C1 segment of cervical spinal cord (tissue), 14 donors: ENCODE measurements at places on chromosomes 3 and 15.

DNA sequence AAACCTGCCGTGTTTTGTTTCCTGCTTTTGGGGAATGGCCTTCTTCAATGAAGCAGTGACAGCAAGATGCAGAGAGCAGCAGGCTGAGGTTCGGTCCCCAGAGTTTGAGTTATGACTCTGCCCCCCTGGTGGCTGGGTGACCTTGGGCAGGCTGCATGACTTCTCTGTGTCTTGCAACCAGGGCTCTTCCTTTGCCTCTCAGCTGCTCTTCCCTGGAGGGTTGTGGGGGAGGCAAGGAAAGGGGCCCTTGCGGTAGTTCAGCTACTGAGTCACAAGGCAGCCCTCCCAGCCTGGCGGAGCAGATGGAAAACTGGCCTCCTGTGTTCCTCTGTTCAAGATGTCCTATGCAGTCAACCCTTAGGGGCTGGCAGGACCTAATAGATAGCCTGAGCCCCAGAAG lies 17.1 kb downstream of the CTXND1 start:
- no peak for DNase-seq

DNA sequence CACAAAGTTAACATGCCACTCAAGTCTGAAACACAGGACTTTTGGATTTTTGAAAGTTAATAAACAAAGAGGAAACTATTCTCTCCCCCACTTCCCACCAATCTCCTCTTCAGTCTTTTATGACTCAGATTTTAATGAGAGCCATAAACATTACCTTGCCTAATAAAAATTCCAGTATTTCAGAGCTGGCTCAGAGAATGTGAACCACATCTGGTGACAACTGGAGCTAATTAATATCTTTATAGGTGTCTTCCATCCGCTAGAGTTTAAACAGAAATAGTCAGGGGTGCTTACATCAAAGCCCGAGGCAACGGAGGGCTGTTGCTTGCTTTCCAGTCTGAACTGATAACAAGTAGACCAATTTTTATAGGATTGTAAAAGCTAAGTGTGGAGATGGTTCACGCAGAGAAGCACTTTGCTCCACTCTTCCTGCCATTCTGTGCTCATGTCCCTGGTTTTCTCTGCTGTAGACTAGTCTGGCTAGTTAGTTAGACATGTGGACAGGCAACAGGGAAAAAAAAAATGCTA lies 363.6 kb downstream of the NR2F2 start:
- no peak for DNase-seq

- no peak for DNase-seq
These were observed 589.3 kb downstream of the UNC13C start for GRCh38 chr15:54567408-54568035.

GRCh38 chr3:4358273-4358672 lies 55.1 kb downstream of the SETMAR start:
- DNase-seq, result no peak

DNA sequence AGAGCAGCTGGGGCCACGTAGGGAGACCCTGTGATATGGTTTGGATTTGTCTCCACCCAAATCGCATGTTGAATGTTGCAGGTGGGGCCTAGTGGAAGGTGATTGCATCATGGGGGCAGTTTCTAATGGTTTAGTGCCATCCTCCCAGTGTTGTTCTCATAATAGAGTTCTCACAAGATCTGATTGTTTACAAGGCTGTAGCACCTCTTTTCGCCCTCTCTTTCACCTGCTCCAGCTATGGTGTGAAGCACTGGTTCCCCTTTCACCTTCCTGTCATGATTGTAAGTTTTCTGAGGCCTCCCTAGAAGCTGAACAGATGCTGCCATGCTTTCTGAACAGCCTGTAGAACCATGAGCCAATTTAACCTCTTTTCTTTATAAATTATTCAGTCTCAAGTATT lies 198.9 kb upstream of the CBLB start:
- DNase-seq, result no peak

DNA sequence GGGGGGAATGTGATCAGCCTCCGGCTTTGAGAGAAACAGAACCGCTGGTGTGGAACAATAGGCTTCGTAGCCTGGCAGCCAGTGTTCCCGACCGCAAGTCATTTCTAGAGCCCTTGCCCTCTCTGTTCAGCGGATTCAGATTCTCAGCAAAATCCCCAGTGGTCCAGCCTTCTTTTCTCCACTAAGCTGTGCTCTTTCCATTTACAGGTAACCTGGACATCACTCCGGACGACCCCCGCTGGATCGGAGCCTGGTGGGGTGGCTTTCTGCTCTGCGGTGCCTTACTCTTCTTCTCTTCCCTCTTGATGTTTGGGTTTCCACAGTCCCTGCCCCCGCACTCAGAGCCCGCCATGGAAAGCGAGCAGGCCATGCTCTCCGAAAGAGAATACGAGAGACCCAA lies 250.6 kb downstream of the SLCO3A1 start:
- DNase-seq, result no peak

DNA sequence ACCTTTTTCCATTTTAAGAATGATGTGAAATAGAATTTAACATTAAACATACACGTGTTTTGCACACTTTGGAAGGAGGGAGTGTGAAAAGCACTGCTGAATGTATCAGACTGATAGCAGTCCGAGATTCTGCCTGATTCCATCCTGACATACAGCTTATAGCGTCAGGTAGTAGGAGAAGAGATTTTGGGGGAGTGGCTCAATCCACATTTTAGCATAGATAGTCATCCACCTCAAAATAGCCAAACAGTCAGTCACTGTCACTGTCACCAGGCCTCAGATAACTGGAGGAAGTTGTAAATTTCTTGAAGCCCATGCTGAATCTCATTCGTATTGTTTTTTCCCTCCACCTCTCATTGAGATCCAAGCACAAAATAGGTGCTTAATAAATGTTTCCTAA lies 35.4 kb upstream of the ARHGEF26 start:
- DNase-seq, result no peak

DNA sequence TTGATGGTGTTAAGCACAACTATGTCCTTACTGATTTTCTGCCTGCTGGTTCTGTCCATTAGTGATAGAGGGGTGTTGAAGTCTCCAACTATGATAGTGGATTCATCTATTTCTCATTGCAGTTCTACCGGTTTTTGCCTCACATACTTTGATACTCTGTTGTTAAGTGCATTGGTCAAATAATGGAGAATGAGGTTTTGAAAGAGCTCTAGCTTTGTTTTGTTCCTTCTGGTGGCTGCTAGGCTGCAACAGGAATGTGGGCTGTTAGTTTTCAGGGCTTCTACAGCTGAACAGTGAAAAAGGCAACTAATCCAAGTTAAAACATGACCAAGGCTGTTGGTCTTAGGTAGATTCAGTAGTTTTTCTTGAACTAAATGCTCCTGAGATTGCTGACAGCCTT lies 62.6 kb downstream of the BTD start:
- DNase-seq, result no peak

- DNase-seq, result no peak
These were observed 32.8 kb upstream of the MRPL3 start for GRCh38 chr3:131535596-131535995.

- no peak for DNase-seq
These were observed 64.3 kb downstream of the SCN11A start for GRCh38 chr3:38987456-38987855.

GRCh38 chr3:42501321-42501680 lies 1.1 kb upstream of the VIPR1 start:
- no peak for DNase-seq

DNA sequence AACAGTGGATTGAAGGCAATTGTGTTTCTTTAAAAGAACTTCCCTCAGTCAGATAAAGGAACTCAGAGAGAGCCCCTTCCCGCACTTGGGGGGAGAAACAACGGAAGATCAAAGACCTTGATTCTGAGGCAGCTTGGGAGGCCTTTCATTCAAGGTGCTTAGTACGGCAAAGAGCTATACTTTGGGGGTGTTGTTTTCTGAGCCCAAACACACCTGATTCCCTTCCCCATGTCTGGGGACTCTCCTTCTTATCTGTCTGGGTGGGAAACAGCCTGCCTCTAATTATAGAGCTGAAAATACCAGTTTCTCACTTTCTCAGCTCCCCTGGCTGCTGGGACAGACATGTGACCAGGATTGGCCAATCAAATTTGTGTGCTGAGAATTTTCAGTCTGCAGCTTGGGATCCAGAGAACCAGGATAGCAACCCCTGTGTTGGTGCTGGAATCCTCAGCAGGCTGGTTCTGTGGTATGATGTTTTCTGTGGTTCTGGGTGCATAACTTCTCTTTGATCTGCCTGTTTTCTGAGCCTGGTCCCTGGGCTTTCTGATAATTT lies 19.4 kb upstream of the IQCF6 start:
- no peak for DNase-seq

DNA sequence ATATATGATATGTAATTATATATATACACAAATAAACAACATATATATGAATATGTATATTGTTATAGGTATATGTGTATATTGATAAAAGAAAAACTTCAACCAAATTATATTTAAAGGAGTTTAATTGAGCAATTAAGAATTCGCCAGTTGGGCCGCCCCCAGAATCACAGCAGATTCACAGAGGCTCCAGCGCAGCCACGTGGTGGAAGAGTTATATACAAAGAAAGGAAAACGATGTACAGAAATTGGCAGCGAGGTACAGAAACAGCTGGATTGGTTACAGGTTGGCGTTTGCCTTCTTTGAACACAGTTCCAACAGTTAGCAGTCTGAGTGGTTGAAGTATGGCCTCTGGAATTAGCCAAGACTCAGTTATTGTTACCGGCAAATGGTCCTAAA lies 137.3 kb upstream of the SLC24A5 start:
- no peak for DNase-seq

GRCh38 chr3:46146548-46146947 lies 61.6 kb downstream of the CCR1 start:
- DNase-seq, result no peak

GRCh38 chr15:52240166-52240565 lies 49.0 kb upstream of the GNB5 start:
- DNase-seq, result no peak

DNA sequence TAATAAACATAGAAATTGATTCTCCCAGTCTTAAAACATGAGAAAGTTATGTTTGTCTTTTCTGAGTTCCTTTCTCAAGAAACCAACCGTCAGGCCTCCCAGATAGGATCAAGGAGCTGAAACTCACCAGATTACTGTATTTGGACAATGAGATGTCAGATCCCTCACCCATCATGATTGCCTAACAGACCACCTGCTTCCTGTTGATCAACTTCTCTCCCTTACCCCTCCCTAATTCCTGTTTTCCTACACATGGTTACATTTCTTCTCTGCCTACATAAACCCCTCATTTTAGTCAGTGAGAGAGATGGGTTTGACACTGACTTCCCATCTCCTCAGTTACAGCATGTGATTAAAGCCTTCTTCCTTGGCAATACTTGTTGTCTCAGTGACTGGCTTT lies 917.5 kb downstream of the FHIT start:
- DNase-seq, result no peak

GRCh38 chr3:100796556-100796955 lies 87.3 kb downstream of the TFG start:
- no peak for DNase-seq

- DNase-seq, result no peak
These were observed 217.4 kb downstream of the TCF12 start for GRCh38 chr15:57135800-57136199.
